ENCODE measurements at places on chromosomes 11 and 22.

- DNase-seq = no peak
These were observed 34.6 kb upstream of the SC5D start for GRCh38 chr11:121257976-121258375.

DNA sequence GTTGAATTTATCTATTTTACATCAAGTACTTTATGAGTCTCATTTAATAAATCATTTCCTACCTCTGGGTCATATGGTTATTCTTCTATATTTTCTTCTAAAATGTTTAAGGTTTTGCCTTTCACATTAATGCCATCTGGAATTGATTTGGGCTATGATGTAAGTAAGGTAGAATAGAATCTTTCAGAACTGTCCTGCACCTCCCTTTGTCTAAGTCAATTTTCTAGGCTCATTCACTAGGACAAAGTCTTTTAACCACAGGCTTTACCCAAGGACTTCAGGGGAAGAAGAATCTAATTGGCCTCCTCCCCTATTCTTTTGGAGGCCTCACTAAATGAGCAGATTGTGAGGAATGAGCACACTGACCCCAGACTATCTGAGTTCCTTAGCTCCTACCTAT is 146.0 kb downstream of the BBOX1 start:
- no peak for DNase-seq

DNA sequence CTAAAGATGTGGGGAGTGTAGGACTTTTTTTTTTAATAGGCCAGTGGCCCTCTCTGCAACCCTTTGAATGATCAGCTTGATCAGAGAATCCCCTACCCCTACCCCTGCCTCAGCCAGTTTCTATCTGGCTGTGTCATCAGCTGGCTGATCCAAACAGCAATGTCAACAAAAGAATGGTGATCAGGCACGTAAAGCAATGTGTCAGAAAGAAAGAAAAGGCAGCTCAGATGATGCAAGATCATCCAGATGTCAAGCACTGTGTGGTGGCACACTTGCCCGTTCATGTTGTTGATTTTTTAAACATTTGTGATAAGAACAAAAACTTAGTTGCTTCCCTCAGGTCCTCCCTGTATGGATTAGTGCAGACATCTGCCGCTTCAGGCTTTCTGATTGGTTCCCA is 26.3 kb upstream of the EHF start:
- no peak for DNase-seq

DNA sequence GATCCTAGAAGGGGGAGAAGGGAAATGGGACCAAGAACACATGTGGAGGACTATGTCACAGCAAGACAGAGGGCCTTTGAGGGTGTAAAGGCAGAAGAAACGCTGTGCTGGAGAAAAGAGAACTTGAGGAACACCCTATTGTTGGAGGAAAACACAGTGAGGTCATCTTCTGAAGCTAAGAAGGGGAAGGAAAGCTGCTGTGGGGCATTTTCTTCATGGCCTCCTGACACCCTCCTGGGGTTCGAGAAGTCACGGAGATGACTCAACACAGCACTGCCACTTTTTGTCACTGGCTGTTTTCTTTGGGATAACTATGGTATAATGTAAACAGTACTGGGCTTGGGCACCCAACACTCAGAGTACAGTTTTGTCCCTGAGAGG is 492.6 kb upstream of the CADM1 start:
- no peak for DNase-seq

- DNase-seq = no peak
These were observed 168.9 kb upstream of the TBCEL start for GRCh38 chr11:120854988-120855387.

- no peak for DNase-seq
These were observed 94.2 kb upstream of the RTL6 start for GRCh38 chr22:44592126-44592823.

GRCh38 chr11:72634016-72634415 is 40.2 kb downstream of the PDE2A start:
- DNase-seq = no peak

DNA sequence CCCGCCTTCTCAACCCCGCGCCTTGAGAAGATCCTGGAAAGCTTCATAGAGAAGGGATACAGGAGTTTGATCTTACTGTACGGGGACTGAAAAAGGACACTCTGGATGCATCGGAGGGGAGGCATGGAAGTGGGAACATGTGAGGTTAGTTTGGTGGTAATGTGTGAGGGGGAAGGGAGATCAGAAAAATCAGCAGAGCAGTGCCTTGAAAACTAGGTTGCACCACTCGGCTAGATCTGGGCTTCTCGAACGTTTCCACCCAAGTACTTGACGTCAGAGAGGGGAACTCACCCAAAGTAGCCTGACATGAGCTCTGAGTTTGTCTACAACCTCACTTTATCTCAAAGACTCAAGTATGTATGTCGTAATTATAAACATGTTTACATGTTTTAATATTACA is 14.5 kb downstream of the USP35 start:
- no peak for DNase-seq

DNA sequence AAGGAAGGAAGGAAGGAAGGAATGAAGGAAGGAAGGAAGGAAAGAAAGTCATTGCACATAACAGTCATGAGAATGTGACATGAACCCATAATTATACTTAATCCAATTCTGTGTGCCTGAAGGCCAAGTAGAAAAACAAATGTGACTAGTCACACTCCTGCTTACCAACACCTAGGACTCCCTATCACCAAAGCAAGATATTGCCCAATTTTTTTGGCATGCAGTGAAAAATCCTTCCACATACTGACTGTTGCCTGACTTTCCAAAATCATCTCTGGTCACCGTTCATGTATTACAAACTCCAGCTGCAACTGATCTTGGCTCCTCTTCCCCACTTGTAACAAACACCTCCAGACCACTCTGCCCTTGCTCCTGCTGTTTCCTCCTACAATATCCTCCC is 516.8 kb downstream of the OPCML start:
- DNase-seq = no peak

DNA sequence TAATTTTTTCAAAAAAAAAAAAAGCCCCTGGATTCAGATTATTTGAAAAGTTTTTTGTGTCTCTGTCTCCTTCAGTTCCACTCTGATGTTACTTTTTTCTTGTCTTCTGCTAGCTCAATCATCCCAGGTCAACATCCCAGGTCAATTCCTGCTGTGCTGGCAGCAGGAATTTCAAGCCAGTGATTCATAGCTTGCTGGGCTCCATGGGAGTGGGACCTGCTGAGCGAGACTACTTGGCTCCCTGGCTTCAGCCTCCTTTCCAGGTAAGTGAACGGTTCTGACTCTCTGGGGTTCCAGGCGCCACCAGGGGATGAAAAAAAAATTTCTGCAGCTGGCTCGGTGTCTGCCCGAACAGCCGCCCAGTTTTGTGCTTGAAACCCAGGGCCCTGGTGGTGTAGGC is 31.4 kb downstream of the PLAAT5 start:
- no peak for DNase-seq

DNA sequence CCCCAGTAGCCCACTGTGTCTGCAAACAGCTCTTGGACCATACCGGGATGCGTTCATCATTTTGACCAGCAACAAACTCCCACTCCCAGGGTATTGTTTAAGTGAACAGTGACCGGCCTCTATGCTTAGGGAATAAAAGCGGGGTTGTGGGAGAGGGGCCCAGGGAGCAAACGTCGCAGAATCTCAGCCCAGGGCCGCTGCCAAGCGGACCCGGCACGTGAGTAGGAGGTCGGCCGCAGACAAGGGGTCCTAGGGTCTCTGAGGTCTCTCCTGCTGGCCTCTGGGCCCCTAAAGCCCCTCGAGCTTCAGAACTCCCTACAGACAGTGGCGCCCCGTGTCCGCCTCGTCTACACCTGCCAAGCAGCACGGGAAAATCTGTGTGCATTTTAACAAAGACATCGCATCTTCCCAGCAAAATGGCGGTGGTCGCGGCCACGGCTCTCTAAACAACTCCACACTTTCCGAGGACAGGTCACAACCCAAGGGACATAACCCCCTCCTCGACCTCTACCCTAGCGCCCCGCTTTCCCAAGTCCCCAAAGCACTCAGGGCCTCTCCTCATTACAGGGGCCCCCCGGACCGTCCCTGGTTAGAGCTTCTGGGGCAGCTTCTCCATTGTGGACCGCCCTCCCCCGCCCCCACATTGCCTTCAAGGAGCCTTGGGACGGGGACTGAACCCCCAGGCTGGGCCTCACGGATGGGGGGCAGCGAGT is 3.9 kb upstream of the GCAT start:
- no peak for DNase-seq

DNA sequence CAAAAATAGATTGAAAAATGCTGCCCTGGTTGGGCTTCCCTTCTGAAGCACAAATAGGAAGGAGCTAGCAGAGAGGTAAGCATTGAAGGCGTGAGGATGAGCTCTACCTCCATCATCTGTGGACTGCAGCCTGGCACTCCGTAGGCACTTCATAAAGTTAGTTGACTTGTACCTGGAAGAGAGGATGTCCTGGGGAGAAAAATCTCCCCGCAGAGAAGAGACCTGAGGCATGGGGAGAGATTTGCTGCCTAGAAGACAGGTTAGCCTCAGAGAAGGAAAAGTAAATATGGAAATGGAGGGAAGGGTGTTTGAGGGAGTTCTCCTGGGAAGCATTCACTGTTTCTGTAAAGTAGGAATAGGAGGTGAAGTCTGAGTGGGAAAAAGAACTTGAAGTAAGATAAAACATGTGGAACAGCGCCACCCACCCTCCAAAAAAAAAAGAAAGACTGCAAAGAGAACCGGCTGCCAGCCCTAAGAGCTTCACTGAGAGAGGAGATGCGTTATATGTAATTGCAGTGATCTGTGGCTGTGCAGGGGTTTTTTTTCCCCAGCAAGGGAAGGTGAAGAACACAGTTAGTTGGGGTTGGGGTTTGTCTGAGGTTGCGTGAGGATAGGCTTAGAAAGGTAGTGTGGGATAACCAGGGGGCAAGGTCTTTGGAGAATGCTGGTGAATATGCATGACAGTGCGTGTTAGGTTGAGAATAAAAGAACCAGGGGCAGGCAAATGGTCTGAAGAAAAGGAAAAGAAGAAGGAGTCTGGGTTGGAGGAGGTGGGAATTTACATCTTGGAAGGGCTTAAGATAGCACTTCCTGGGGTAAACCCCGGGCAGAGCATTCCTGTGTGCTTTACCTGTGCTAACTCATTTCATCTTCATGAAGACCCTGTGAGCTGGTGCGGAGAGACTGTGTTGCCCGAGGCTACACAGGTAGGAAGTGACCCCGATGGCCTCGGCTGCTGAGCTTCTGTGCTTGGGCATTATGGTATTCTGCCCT is 16.0 kb downstream of the TNRC6B start:
- DNase-seq = no peak

DNA sequence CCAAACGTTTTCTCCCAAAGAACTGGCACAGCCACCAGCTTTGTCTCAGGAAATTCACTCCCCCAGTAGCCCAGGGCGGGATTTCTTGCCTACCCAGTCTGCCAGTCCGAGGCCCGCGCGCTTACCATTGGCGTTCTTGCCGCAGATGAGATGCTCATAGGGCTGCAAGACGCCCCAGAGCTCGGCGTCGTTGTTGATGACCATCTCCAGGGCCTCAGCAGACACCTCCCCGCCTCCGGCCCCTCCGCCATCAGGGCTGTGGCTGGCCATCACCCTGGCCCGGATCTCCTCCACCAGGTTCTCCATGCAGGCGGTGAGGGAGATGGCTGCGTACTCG is 1.3 kb downstream of the ABTB2 start:
- DNase-seq = peak; percentile 79

DNA sequence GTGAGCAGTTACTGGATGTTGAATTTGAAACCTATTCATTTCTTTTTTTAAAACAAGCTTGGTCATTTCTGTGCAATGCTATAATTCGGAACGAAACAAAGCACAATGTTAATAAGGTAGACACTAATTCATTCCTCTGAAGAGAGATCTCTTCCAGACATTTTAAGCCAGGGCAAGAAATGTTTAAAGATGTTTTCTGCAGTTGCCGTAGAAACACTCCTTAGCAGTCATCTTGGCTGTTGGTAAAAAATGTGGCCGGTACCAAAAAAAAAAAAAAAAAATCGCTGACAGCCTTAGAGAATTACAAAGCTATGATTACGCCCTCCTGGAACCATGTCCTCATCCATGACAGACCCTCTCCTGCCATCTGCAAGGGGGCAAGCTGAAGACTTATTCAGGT is 66.4 kb upstream of the TTC12 start:
- no peak for DNase-seq

- no peak for DNase-seq
These were observed 11.2 kb downstream of the DDX17 start for GRCh38 chr22:38494939-38495338.

DNA sequence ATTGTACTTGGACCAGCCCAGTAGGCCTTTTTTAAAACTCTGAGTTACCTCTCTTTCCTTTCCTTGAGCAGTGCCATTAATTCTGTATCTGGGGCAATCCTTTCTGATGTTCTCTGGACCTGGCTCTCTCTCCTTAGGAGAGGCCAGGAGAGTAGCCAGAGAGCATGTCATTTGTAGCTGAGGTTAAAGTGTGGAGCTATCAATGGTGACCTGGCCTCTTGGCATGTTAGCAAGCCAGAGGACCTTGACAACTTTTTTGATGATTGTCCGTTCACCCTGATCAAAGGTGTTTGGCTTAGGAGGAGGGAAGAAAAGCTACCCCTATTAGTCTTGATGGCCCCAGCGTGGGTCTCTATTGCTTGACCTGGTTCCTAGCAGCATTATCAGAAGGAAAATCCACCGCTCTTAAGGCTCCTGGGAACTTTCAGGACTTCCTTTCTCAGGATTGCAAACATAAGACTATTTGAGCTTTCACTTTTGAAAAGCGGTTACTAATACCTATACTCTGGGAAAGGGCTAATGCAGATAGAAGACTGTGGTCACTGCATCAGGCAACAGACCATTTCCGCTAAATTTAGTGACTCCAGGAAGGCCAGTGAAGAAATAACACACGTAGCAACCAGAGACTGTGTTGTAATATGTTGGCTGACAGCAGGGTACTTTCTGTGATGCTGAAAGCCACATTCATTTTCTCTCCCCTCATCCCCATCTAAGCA is 18.2 kb downstream of the LIMK2 start:
- DNase-seq = no peak

GRCh38 chr22:25880524-25880923 is 138.5 kb downstream of the MYO18B start:
- no peak for DNase-seq

DNA sequence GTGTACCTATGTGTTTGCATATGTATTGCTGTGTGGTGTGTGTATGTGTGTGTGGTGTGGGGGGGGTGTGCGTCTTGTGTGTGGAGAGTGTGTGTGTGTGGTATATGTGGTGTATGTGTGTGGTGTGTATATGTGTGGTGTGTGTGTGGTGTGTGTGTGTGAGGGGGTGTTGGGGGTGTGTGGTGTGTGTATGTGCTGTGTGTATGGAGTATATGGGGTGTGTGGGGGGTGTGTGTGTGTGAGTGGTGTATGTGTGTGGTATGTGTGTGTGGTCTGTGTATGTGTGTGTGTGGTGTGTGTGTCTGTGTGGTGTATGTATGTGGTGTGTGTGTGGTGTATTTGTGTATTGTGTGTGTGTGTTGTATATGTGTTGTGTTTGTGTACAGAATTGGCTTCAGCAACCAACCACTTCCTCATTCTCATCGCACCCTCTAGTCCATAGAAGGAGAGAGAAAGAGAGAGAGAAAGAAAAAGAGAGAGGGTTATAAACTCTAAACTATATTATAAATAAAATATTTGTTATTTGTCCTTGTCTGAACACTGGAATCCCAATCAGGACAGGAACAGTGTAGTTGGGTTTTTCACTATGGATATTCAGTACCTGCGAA is 13.7 kb downstream of the SAA4 start:
- no peak for DNase-seq

Measured in Right ventricle myocardium inferior (tissue), 1 donor.